ENCODE measurements at places on chromosomes 3 and 15. TPM values are rescaled to one million over a fixed set of nuclear protein-coding genes. Genes with fewer than 3 reads are reported as not detected.
A peak's percentile ranks its signal among the peaks of the same experiment; 100 is the strongest.

KPNA4 gene
- total RNA-seq, result 60.6 TPM

XCR1 gene
- 0.05 TPM for total RNA-seq

ARL6 gene
- total RNA-seq, result 2.8 TPM

RAF1 gene
- total RNA-seq, result 66.1 TPM

TAGLN3 gene
- total RNA-seq, result not detected

MAN2C1 gene
- total RNA-seq, result 176 TPM

LIPH gene
- total RNA-seq, result 104 TPM

DNA sequence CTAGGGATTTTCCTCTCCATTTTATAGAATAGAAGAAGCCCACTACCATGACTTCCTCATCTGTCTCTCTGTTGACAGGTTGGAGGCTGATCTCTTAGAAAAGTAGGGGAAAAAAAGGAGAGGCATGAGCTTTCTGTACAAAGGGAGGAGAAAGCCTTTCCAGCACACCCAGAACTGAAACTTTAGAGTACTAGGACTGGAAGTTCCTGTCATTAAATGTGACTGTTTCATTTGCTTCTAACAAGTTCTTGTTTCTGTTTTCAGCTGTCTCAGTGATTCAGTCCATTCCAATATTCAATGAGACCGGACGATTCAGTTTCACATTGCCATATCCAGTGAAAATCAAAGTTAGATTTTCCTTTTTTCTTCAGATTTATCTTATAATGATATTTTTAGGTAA lies 39.0 kb downstream of the INTS14 start:
- H3K27me3 ChIP-seq, result no peaks in the 10 kb centered on the region
- no peak overlapping the region for H3K27ac ChIP-seq
- no peaks in the 10 kb centered on the region for H3K4me1 ChIP-seq
- DNase-seq, result no peak
- H3K36me3 ChIP-seq, result peaks cover 1% of the 10 kb centered on the region
- H3K4me3 ChIP-seq, result no peak overlapping the region

- H3K4me1 ChIP-seq, result no peaks in the 10 kb centered on the region
- H3K36me3 ChIP-seq, result no peaks in the 10 kb centered on the region
- H3K27me3 ChIP-seq, result no peaks in the 10 kb centered on the region
- H3K27ac ChIP-seq, result no peak overlapping the region
- DNase-seq, result no peak
These were observed 35.1 kb upstream of the FRMD4B start for GRCh38 chr3:69420781-69421520.

- no peak for DNase-seq
- H3K4me1 ChIP-seq, result no peaks in the 10 kb centered on the region
- no peak overlapping the region for H3K27ac ChIP-seq
- no peaks in the 10 kb centered on the region for H3K36me3 ChIP-seq
- no peaks in the 10 kb centered on the region for H3K27me3 ChIP-seq
- H3K4me3 ChIP-seq, result no peak overlapping the region
These were observed 35.4 kb upstream of the TOPAZ1 start for GRCh38 chr3:44206261-44206660.

DNA sequence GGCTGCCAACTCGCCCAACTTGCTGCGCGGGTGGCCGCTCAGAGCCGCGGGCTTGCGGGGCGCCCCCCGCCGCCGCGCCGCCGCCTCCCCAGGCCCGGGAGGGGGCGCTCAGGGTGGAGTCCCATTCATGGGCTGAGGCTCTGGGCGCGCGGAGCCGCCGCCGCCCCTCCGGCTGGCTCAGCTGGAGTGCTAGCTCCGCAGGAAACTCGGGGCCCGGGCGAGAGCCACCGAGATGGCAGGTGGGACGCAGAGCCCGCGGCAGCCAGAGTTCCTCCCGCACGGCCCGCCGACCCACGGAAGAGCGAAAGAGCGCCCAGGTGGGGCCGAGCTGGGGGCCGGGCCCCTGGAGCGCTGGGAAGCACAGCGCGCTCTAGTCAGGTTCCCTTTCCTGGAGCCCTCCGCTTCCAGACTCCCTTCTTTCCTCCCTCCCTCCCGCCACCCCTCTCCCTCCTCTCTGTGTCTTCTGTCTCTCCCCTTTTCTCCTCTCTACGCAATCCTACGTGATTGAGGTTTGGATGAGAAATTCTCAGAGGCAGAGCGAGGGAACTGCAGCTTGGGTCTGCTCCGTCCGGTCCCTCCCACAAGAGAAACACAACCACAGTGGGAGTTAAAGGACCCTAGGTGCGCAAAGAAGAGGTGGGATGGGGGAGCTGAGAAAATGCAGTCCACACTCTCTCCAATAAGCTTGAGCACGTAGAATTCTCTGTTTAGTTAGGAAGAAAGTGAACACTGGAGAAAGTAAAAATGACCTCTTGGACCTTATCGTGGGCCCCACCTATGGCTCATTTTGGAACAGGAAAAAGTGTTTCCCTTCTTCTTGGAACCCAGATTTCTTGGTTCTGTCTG lies 317.3 kb downstream of the FGF12 start:
- no peaks in the 10 kb centered on the region for H3K4me1 ChIP-seq
- H3K4me3 ChIP-seq, result peak overlapping the region; percentile 11
- no peak overlapping the region for H3K27ac ChIP-seq

GRCh38 chr3:43334976-43335375 lies 48.6 kb downstream of the SNRK start:
- no peak overlapping the region for H3K27ac ChIP-seq
- no peaks in the 10 kb centered on the region for H3K27me3 ChIP-seq
- DNase-seq, result no peak
- H3K4me3 ChIP-seq, result no peak overlapping the region
- peaks cover 10% of the 10 kb centered on the region for H3K36me3 ChIP-seq

GRCh38 chr15:72207558-72208085 lies 10.0 kb upstream of the GRAMD2A start:
- peaks cover 78% of the 10 kb centered on the region for H3K36me3 ChIP-seq
- no peak for DNase-seq
- no peak overlapping the region for H3K4me3 ChIP-seq
- H3K4me1 ChIP-seq, result no peaks in the 10 kb centered on the region
- no peak overlapping the region for H3K27ac ChIP-seq

DNA sequence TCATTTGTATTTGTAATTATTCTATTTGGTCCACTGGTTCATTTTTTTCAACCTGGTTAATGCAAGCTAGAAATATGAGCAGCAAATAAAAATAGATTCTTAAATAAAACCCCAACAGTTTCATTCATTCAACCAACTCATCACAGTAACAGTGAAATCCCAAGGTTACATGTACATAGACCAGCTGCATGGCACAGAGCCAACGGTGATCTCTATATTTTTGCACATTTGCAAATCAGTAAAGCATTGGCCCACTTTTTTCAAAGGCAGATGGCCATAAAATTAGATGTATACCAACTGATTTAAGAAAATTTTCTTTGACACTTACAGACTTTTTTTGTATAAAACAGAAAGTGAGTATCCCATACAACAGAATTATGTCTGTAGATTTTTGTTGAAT lies 49.3 kb downstream of the STRIT1 start:
- H3K4me1 ChIP-seq, result no peaks in the 10 kb centered on the region
- no peaks in the 10 kb centered on the region for H3K27me3 ChIP-seq
- no peak for DNase-seq
- H3K4me3 ChIP-seq, result no peak overlapping the region

DNA sequence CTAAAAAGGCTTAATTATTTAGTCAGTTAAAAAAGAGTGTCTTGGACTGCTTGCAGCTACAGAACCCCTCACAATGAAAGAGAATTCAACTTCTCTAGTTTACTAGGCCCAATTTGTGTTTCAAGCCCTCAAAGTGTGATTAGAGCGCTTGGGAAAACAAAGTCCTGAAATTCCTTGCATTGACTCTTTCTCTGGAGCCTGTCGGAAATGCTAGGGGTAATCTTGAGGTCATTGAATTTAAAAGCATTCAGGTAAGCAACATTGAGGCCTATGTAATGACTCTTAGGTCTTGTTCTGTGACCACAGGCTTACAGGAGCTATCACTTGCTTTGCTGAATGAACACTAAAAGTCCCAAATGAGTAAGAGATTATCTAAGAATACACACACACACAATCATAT lies 186.0 kb downstream of the NLGN1 start:
- no peaks in the 10 kb centered on the region for H3K27me3 ChIP-seq
- H3K4me1 ChIP-seq, result no peaks in the 10 kb centered on the region
- no peaks in the 10 kb centered on the region for H3K36me3 ChIP-seq
- no peak overlapping the region for H3K27ac ChIP-seq
- no peak for DNase-seq

GRCh38 chr3:58167431-58168351 lies 43.1 kb downstream of the DNASE1L3 start:
- no peaks in the 10 kb centered on the region for H3K27me3 ChIP-seq
- peak; percentile 69 for DNase-seq
- H3K36me3 ChIP-seq, result peaks cover 31% of the 10 kb centered on the region
- no peak overlapping the region for H3K4me3 ChIP-seq
- no peak overlapping the region for H3K27ac ChIP-seq

DNA sequence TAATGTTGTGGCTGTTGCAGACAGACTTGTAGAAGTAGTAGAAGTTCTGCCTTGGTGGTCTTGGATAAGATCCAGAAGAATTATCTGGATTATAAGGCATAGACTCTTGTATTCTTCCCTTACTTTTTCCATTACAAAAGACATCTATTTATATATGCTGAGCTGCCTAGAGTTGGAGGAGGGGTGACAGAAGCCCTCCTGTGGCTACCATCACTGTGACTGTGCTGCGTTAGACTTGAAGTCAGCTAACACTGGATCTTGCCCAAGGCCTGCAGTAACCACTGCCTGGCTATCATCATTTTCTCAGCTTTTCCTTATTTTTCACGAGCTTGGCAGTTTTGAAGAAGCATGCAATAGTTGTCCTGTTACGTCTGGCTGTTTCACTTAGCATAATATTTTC lies 684.8 kb upstream of the BCHE start:
- H3K4me1 ChIP-seq, result no peaks in the 10 kb centered on the region
- DNase-seq, result no peak
- H3K4me3 ChIP-seq, result no peak overlapping the region
- no peak overlapping the region for H3K27ac ChIP-seq
- no peaks in the 10 kb centered on the region for H3K27me3 ChIP-seq
- H3K36me3 ChIP-seq, result no peaks in the 10 kb centered on the region

DNA sequence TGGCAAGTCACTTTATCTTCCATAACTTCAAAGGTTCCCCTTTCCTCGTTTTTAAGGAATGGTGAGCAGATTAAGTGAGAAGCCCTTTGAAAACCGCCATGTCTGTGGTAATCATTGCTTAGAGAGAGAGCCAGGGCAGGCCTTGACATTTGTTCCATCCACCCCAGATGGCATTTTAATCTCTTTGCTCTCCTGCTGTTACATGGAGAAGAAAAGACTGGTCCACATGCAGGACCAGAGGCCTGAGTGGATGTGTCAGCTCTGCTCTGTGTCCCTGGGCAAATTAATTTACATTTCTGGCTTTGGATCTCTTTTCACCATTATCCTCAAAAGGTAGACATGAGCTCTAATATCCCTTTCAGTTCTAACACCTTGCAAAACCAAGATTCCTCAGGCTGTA lies 157.3 kb upstream of the LPP start:
- H3K27ac ChIP-seq, result no peak overlapping the region
- no peak overlapping the region for H3K4me3 ChIP-seq
- H3K4me1 ChIP-seq, result no peaks in the 10 kb centered on the region
- no peaks in the 10 kb centered on the region for H3K27me3 ChIP-seq

GRCh38 chr15:68770216-68770615 lies 50.5 kb downstream of the ANP32A start:
- no peaks in the 10 kb centered on the region for H3K27me3 ChIP-seq
- no peak for DNase-seq
- H3K4me1 ChIP-seq, result no peaks in the 10 kb centered on the region
- no peaks in the 10 kb centered on the region for H3K36me3 ChIP-seq

- H3K4me1 ChIP-seq, result no peaks in the 10 kb centered on the region
- H3K36me3 ChIP-seq, result no peaks in the 10 kb centered on the region
- no peaks in the 10 kb centered on the region for H3K27me3 ChIP-seq
- no peak overlapping the region for H3K27ac ChIP-seq
- no peak overlapping the region for H3K4me3 ChIP-seq
These were observed 50.0 kb downstream of the CTNNB1 start for GRCh38 chr3:41249318-41249717.

DNA sequence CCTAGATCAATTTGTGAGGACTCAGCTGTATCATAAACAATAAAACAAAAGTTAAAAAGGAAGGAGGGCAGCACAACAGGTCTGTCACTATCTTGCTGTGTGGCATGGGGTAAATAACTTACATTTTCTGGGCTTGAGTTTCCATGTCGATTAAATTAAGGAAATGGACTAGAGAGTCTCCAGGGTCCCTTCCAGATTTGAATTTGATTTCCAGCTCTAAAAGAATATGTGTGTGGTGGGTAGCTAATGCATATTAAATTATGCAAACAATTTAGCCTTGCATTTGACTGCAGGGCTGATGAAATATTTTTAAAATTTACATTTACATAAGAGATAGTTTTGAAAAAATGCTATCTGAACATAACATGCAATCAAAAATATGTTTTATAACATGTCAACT lies 447.7 kb downstream of the FGF12 start:
- H3K27me3 ChIP-seq, result no peaks in the 10 kb centered on the region
- no peaks in the 10 kb centered on the region for H3K36me3 ChIP-seq
- H3K4me3 ChIP-seq, result no peak overlapping the region
- no peaks in the 10 kb centered on the region for H3K4me1 ChIP-seq

DNA sequence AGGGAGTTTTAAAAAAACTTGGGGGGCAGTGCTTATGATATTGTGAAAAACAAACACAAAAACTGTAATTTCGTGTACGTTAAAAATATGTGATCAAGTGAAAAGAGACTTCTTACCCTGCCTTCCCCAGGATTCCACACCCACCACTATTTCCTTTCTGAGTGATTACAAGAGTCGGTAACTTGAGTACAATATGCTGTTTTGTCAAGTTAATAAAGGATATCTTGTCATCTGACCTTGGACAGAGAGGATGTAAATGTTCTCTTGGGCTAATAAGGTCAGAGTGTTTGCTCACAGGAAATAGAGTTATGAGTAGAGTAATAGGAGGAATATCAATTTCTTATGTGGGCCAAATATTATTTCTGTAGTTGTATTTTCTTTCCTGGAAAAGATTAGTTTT lies 68.1 kb downstream of the NOX5 start:
- H3K27ac ChIP-seq, result no peak overlapping the region
- H3K4me3 ChIP-seq, result no peak overlapping the region
- no peaks in the 10 kb centered on the region for H3K4me1 ChIP-seq
- H3K36me3 ChIP-seq, result no peaks in the 10 kb centered on the region

DNA sequence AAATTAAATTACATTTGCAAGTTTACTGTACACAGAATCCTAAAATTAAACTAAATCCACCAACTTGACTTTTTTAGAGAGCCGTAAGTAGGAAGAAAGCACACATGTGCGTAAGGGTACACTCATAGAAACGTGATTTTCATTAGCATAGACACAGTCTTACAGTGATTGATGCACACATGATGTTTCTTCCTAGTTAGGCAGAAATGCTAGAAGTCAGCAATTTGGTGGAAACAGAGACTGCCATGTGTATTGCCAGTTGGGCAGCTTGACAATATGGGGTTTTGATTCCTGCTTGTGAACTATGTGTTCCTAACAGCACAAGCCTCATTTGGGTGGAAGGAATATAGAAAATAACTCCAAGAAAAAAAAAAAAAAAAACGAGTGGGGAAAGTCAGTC lies 878.5 kb downstream of the ROBO1 start:
- no peaks in the 10 kb centered on the region for H3K4me1 ChIP-seq
- H3K4me3 ChIP-seq, result no peak overlapping the region
- DNase-seq, result no peak
- no peaks in the 10 kb centered on the region for H3K27me3 ChIP-seq
- H3K36me3 ChIP-seq, result no peaks in the 10 kb centered on the region

All from colonic mucosa (tissue), 4 donors.